Mesenchymal stem cell (in vitro differentiated cells and primary cell): ENCODE measurements at places on chromosomes 6 and 20.

GRCh38 chr20:10671919-10672623 is 1.7 kb downstream of the JAG1 start:
- H3K27ac ChIP-seq, result peak overlapping the region; percentile 70
- H3K36me3 ChIP-seq, result peaks cover 16% of the 10 kb centered on the region
- H3K27me3 ChIP-seq, result no peaks in the 10 kb centered on the region
- H3K4me3 ChIP-seq, result peak overlapping the region; percentile 75

DNA sequence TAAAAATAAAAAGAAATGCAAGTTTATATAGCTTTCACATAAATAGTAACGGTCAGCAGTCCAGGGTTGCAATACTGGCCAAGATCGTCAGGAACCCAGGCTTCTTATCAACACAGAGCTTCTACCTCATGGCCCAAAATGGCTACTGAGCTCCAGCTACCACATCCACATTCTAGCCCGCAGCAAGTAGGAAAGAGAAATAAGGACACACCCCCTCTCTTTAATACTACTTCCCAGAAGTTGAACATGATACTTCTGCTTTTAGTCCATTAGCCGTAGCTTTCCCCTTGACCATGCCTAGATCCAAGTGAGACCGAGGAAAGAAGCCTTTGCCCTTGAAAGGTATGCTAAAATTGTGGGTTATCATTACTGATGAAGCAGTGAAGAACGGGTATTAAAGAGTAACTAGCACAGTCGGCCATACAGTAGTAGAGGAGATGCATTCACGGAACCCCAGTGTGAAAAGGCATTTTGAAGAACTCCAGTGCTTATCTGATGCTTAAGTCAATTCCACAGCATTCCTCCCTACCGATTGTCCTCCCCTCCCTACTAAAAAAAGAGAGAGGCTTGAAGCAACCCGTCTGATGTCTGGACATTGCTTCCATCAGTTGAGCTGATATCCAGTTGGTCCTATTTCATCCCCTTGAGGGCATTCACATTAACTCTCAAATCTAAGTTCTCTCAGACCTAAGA is 226.9 kb upstream of the RREB1 start:
- no peak overlapping the region for H3K27ac ChIP-seq
- no peaks in the 10 kb centered on the region for H3K27me3 ChIP-seq
- no peak for DNase-seq
- H3K36me3 ChIP-seq, result no peaks in the 10 kb centered on the region
- peaks cover 3% of the 10 kb centered on the region for H3K4me1 ChIP-seq

- peaks cover 21% of the 10 kb centered on the region for H3K4me1 ChIP-seq
- H3K36me3 ChIP-seq, result no peaks in the 10 kb centered on the region
- peaks cover 95% of the 10 kb centered on the region for H3K27me3 ChIP-seq
- H3K27ac ChIP-seq, result no peak overlapping the region
- no peak overlapping the region for H3K4me3 ChIP-seq
- DNase-seq, result peak; percentile 37
These were observed 7.8 kb upstream of the ACSS1 start for GRCh38 chr20:25065625-25066338.

GRCh38 chr6:158396136-158396535 is 83.9 kb downstream of the TULP4 start:
- H3K4me3 ChIP-seq, result no peak overlapping the region
- H3K27ac ChIP-seq, result no peak overlapping the region
- H3K36me3 ChIP-seq, result peaks cover 6% of the 10 kb centered on the region
- DNase-seq, result no peak
- no peaks in the 10 kb centered on the region for H3K4me1 ChIP-seq

DNA sequence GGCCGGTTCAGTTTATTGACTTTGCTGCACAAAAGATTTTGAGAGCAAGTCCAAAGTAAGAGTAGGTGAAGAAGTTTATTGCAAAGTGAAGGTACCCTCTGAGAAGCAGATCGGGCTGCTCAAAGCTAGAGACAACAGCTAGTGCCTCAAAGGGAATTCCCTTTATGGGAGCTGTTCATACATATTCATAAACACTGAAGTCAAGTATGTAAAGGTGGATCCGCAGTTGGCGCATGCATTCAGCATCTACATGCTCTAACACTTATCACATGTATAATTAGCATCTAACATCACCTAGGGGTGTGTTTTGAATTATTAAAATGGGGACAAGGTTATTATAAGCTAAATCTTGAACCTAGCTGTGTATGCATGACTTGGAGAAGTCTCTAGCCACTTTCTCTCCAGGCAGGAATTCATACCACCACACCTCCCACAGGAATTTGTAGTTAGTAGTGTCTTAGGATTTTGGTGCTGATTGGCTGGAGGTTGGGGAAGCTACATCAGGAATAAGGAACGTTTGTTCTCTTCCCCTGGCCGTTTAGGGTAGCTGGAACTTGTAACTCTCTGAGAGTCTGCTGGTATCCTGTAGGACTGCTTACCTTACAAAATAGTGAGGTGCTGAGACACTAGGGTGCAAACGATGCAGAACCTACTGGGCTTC is 1633.9 kb downstream of the GRIK2 start:
- no peaks in the 10 kb centered on the region for H3K36me3 ChIP-seq
- no peaks in the 10 kb centered on the region for H3K4me1 ChIP-seq
- DNase-seq, result no peak
- no peaks in the 10 kb centered on the region for H3K27me3 ChIP-seq
- no peak overlapping the region for H3K4me3 ChIP-seq

GRCh38 chr6:121434037-121434770 is 1.2 kb upstream of the GJA1 start:
- H3K36me3 ChIP-seq, result no peaks in the 10 kb centered on the region
- DNase-seq, result peak; percentile 55
- no peaks in the 10 kb centered on the region for H3K27me3 ChIP-seq
- H3K27ac ChIP-seq, result no peak overlapping the region
- H3K4me1 ChIP-seq, result peaks cover 1% of the 10 kb centered on the region

- H3K27ac ChIP-seq, result no peak overlapping the region
- H3K4me1 ChIP-seq, result peaks cover 10% of the 10 kb centered on the region
- H3K36me3 ChIP-seq, result peaks cover 47% of the 10 kb centered on the region
- H3K27me3 ChIP-seq, result no peaks in the 10 kb centered on the region
These were observed 44.8 kb downstream of the TTI1 start for GRCh38 chr20:37988306-37988954.

GRCh38 chr20:34956041-34956458 is 382 bp downstream of the MYH7B start:
- peaks cover 9% of the 10 kb centered on the region for H3K4me1 ChIP-seq
- no peaks in the 10 kb centered on the region for H3K27me3 ChIP-seq
- H3K27ac ChIP-seq, result peak overlapping the region; percentile 55
- no peak for DNase-seq
- H3K36me3 ChIP-seq, result no peaks in the 10 kb centered on the region

GRCh38 chr6:156319707-156320106 is 457.5 kb upstream of the ARID1B start:
- no peaks in the 10 kb centered on the region for H3K4me1 ChIP-seq
- no peak overlapping the region for H3K4me3 ChIP-seq
- H3K36me3 ChIP-seq, result no peaks in the 10 kb centered on the region

- no peak for DNase-seq
- H3K4me3 ChIP-seq, result no peak overlapping the region
- H3K27ac ChIP-seq, result no peak overlapping the region
- H3K27me3 ChIP-seq, result no peaks in the 10 kb centered on the region
These were observed 16.3 kb upstream of the PTPN1 start for GRCh38 chr20:50493881-50494253.

GRCh38 chr6:13139119-13139518 is 189.2 kb downstream of the TBC1D7 start:
- DNase-seq, result no peak
- H3K27me3 ChIP-seq, result no peaks in the 10 kb centered on the region
- H3K36me3 ChIP-seq, result no peaks in the 10 kb centered on the region
- H3K27ac ChIP-seq, result no peak overlapping the region
- no peaks in the 10 kb centered on the region for H3K4me1 ChIP-seq

DNA sequence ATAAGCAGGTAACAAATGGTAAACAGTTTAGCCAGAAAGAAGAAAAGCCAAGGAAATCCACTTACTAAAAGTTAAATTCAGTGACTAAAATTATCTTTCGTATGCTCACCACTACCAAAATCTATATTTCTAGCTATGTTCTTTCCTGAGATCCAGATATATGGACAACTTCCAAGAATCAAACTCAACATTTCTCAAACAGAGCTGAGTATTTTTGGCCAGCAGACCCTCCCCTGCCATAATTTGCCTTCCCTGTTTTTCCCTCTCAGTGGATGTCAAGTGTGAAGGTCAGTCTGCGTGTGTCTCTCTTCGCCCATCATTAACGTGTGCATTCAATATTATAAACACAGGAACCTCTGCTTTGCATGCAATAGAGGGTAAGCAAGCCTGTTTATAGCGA is 42.0 kb downstream of the PRKN start:
- H3K4me1 ChIP-seq, result no peaks in the 10 kb centered on the region
- DNase-seq, result no peak
- H3K27me3 ChIP-seq, result no peaks in the 10 kb centered on the region
- no peak overlapping the region for H3K4me3 ChIP-seq
- no peak overlapping the region for H3K27ac ChIP-seq

GRCh38 chr6:26502165-26502564 is 2.1 kb downstream of the BTN1A1 start:
- H3K36me3 ChIP-seq, result no peaks in the 10 kb centered on the region
- no peak overlapping the region for H3K4me3 ChIP-seq
- H3K4me1 ChIP-seq, result peaks cover 5% of the 10 kb centered on the region
- no peak for DNase-seq
- H3K27me3 ChIP-seq, result peaks cover 31% of the 10 kb centered on the region

DNA sequence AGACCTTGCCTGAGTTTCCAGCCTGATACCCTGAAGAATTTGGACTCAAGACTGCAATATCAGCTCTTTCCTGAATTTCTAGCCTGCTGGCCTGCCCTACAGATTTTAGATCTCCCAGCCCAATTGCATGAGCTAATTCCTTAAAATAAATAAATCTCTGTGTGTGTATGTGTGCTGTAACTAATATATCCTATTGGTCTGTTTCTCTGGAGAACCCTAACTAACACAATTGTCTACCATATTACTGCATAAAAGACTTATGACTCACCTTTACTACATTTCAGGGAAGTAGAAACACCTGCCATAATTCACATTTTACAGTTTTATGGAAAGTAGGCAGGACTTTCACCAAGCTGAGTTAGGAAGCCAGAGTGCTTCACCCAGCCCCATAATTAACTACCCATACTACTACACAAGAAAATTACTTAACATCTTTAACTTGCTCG is 90.7 kb upstream of the BEND6 start:
- DNase-seq, result no peak
- H3K36me3 ChIP-seq, result peaks cover 13% of the 10 kb centered on the region
- H3K4me1 ChIP-seq, result peaks cover 13% of the 10 kb centered on the region
- H3K27me3 ChIP-seq, result no peaks in the 10 kb centered on the region
- H3K4me3 ChIP-seq, result peak overlapping the region; percentile 4

GRCh38 chr6:157407646-157408045 is 26.7 kb downstream of the ZDHHC14 start:
- H3K27me3 ChIP-seq, result no peaks in the 10 kb centered on the region
- no peak overlapping the region for H3K27ac ChIP-seq
- DNase-seq, result no peak
- H3K4me1 ChIP-seq, result peaks cover 4% of the 10 kb centered on the region

DNA sequence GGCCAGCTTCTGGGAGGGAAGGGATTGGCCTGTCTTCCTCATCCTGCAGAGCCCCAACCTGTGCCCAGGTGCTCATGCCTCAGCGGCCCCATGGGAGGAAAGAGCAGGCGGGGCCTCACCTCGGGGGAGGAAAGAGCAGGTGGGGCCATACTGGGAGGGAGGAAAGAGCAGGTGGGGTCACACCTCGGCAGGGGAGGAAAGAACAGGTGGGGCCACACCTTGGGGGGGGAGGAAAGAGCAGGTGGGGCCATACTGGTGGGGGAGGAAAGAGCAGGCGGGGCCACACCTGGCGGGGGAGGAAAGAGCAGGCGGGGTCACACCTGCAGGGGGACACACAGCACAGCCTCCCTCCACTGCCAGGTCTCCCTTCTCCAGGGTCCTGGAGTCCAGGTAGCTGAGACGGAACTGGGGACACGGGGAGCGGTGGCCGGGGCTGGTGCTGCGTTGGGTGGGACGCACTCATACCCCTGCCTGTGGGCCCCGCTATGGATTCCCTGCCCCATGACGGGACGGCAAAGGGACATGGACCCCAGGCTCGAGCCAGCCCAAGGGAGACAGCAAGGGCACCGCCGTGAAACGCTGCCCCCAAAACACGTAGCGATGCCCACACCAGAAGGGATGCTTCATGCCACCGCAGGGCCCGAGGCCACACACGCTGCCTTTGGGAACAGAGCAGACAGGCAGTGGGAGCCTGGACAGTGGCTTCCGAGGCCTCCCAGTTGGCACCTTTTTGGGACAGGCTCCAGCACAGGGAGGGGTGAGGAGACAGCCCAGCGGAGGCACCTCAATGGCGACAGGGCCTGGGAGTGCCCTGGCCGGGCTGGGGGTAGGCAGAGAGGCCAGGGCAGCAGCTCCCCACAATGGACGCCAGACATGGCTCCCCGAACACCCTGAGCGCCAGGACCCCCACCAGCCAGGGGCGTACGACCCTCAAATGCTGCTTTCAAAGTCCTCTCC is 43.3 kb upstream of the CHRNA4 start:
- peaks cover 26% of the 10 kb centered on the region for H3K27me3 ChIP-seq
- no peak overlapping the region for H3K4me3 ChIP-seq
- H3K27ac ChIP-seq, result no peak overlapping the region
- DNase-seq, result no peak
- H3K4me1 ChIP-seq, result peaks cover 4% of the 10 kb centered on the region

DNA sequence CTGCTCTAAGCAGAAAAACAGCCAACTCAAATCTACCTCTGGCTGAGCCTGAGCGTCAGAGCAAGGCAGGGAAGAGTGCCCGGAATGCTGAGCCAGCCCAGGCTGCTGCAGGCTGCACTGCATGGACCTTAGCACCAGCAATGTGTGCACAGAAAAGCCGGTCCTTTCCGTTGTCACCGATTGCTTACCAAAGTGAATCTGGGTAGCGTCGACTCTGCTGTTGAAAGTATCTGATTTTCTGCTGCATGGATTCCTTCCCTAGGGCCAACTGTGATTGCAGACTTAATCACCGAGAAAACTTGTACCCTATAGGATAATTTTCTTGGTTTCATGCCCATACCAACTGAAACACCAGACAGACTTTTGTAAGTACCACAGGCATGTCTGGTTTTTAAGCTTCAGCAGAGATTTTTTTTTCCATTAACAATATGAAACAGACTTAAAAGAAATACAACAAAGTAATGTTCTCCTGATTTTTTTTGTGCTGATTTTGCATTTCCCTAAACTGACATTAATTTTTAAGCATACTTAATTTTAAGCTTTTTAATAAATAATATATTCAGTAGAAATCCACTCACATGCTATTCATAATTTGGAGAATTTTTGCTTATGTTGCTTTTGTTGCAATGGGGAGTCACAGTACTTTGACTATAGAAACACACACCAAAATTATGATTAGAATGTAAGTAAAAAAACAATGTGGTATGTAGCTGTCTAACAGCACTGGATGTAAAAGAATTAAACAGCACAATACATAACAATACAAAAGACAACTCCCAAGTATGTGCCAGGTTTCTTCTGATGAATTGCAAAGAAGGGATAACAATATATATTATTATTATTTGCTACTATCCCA is 218.0 kb downstream of the THBS2 start:
- no peaks in the 10 kb centered on the region for H3K36me3 ChIP-seq
- no peak for DNase-seq
- peaks cover 5% of the 10 kb centered on the region for H3K4me1 ChIP-seq
